MCF 10A (cell line): ENCODE measurements at places on chromosomes 16 and 17. TPM values are rescaled to one million over a fixed set of nuclear protein-coding genes. Genes with fewer than 3 reads are reported as not detected.
A peak's percentile ranks its signal among the peaks of the same experiment; 100 is the strongest.

CTU2 gene
- 26.9 and 40.8 TPM in 2 replicates for total RNA-seq

DNA sequence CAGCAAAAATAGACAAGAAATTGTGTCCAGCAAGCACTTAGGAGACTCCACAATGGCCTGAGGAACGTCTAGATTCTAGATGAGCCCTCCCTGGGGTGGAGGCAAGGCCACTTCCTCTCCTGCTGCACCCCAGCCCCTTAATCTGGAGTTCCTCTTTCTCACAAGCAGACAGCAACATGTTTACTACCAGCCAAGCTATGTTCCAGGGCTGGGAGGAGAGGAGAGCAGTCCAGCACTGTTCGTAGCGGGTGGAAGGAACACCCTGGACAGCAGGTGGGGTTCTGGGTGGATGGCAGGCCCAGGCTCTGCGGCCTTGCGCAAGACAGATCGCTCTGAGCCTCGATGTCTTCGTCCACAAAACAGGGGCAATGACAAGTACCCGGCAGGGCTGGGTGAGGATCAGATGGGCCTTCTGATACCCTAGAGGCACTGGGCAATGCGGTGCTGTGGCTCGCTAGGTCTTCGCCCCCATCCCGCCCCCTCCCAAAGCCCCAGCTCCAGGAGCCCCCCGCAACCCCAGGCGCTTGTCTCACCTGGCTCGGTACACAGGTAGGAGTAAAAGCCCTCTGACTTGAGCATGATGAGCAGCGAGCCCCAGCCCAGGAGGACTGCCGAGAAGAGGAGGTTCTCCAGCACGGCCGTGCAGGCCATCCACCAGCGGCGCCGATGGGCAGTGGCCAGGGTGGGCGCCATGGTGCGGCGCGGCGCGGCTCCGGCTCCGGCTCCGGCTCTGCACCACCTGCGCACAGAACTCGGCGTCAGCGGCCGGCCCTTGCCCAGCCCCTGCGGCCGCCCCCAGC, 1.3 kb downstream of the SLC43A2 start:
- no peak overlapping the region for H3K27ac ChIP-seq
- peak overlapping the region; percentile 95 for H3K4me3 ChIP-seq
- no peaks in the 10 kb centered on the region for H3K27me3 ChIP-seq

DNA sequence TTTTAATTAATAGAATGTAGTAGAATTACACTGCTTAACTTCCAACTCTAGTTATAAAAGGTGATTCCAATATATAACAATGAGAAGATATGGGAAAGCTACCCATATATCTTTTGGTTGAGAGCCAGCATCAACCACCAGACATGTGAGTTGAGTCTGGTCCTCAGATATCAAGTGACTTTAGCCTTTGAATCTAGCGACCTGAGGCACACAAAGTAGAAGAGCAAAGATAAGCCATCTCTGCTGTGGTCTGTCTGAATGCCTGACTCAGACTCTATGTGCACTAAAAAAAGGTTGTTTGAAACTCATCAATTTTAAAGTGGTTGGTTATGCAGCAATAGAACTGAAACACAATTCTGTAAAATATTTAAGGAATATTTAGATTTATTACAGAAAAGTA, 492.5 kb upstream of the SOX9 start:
- no peaks in the 10 kb centered on the region for H3K27me3 ChIP-seq
- peaks cover 18% of the 10 kb centered on the region for H3K4me1 ChIP-seq
- H3K36me3 ChIP-seq = no peaks in the 10 kb centered on the region
- H3K4me3 ChIP-seq = no peak overlapping the region
- no peak for DNase-seq

KRTAP4-6 gene
- total RNA-seq = not detected in 2 replicates

- peaks cover 15% of the 10 kb centered on the region for H3K4me1 ChIP-seq
- H3K4me3 ChIP-seq = peak overlapping the region; percentile 63
- H3K36me3 ChIP-seq = peaks cover 14% of the 10 kb centered on the region
Observed at GRCh38 chr17:79799538-79800324, 2.9 kb upstream of the CBX8 start.

DNA sequence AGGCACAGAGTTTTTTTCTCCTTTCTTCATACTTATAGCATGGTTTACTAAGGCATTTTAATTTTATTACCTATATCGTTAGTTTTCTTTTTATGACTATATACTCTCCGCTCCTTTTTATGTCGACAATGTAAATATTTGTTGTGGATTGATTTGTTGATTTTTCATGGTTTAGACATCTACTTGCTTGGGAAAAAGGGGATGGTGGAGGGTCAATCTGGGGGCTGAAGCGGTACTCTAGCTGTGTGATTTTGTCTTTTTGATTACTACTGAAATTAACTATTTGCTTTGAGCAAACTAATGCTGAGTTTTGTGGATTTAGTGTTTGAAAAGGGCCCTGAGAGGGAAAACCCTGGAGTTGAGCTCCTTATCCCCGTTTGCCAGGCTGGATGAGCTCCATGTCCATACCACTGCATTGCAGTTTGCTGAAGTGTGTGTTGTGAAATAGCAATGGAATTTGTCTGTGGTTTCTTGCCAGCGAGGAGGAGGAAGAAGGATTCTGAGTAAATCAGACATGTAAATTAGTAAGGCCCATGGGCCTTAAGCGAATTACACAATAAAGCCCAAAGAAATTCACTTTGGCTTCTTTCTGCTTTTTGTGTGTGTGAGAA, 72.0 kb downstream of the FTO start:
- peaks cover 39% of the 10 kb centered on the region for H3K4me1 ChIP-seq
- H3K4me3 ChIP-seq = peak overlapping the region; percentile 11
- H3K36me3 ChIP-seq = no peaks in the 10 kb centered on the region
- H3K27me3 ChIP-seq = no peaks in the 10 kb centered on the region
- peak overlapping the region; percentile 53 for H3K27ac ChIP-seq

GRCh38 chr17:45240905-45241327, 19.2 kb downstream of the FMNL1 start:
- no peak overlapping the region for H3K4me3 ChIP-seq
- H3K27ac ChIP-seq = no peak overlapping the region
- H3K4me1 ChIP-seq = no peaks in the 10 kb centered on the region
- H3K27me3 ChIP-seq = no peaks in the 10 kb centered on the region
- H3K36me3 ChIP-seq = peaks cover 8% of the 10 kb centered on the region
- no peak for DNase-seq

CACNA1G gene
- not detected in 2 replicates for total RNA-seq
